Inflammatory macrophage treated with lipopolysaccharide for 4 hours (primary cell): ENCODE measurements at places on chromosomes 7 and 10.
A peak's percentile ranks its signal among the peaks of the same experiment; 100 is the strongest.

DNA sequence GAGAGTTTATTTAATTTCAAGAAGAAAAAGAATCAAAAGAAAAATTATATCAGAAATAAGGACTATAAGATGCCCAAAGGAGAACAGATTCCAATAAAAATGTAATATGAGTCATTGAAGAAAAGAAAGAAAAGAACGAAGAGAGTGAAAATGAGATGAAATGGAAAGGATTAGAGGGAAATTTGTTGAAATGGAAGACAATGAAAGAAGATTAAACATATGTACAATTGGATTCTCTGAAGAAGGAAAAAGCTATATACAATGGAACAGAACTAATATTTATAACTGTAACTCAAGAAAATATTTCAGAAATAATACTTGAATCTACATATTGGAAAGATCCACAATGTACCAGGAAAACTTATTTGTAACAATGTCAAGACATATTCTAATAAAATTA is 25.1 kb upstream of the UPP1 start:
- DNase-seq: no peak

GRCh38 chr10:111707076-111707475 is 476.5 kb downstream of the GPAM start:
- DNase-seq: no peak

DNA sequence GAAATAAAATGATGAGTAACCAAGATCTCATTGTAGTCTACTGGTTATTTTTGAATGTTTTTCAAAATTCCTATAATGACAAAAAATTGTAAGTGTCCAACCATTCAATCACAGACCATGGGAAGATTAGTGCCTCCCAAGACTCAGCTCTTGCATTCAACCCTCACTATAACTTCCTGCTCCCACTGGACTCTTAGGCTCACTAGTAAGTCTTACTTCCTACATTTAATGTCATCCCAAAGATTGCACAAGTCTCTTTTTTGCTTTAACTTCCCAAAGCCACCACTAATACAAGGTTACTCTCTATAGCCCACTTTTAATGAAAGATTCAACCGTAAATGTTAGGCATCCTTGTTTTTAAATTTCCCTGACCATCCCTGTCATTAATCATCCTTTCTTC is 111.9 kb upstream of the NRBF2 start:
- DNase-seq: peak; percentile 33

DNA sequence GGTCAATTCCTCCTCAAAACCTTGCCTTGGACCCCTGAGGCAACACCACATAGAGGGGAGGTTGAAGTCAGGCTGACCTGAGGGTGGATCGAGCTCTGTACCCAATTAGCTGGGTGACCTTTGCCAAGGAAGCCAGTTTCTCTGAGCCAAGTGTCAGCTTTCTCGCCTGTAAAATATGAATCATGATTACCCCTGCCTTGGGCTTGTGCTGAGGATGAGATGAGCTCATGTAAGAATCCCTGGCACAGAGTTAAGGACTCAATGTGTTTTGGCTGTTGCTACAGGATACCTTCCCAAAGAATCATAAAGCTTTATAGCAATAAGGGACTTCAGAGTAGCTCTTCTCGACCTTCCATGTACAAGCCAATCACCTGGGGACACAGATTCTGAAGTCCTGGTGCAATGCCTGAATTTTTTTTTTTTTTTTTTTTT is 43.5 kb upstream of the CACUL1 start:
- no peak for DNase-seq
